Hematopoietic multipotent progenitor cell treated with erythropoietin and hydrocortisone succinate and interleukin-3 and kit ligand, for 4 days (in vitro differentiated cells): ENCODE measurements at places on chromosomes 5 and 9.

DNA sequence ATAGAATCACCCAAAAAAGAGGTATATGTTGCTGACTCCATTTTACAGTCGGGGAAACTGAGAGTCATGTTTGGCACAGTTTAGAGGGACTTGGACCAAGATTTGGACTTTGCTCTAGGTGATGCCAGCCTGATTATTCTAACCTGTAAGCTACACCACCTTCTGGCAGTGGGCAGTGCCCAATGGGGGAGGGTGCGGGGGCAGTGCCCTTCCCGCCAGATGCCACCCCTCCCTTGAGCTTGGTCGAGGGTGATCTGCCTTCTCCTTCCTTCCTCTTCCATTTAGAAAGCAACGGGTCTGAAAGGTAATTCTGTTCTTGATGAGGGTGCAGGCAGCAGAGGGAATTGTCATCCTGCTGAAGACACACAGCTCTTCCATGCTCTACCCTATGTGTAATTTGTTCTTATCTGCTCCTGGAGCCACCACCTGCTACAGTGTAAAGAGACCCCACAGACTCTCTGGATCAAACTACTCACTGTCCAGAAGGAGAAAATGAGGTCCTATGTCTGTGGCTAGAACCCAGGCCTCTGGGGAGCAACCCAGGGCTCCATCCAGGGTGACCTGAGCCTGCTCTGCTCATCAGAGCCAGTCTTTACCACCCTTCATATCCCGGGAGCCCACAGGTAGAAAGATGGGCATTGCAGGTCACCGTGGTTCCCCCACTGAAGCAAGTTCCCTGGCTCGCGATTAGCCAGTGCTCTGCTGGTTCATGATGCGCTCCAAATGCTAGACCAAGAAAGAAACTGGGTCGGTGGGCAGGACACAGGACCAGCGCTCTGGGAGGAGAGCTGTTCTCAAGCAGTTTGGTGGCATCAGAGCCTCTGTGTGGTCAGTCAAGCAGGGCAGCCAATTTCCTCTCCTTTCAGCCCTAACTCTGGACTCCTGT, 156.2 kb downstream of the RGS3 start:
- no peak for DNase-seq

DNA sequence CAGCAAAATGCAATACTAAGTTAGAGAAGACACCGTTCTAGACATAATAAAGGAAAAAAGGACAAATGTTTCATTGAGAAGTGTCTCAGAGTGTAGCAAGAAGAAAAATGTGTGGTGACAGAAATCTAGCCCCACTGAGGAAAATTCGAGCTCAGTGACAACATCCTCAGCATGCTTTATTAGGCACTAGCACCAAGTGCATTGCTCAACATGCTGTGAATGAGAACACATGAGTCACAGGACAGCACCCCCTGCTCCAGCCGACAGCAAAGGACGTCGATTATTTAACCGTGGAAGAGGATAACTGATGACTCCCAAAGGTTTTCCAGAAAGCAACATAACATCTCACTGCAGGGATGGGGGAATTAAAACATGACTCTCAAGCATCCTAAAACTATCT, 182.7 kb downstream of the GNAQ start:
- DNase-seq = peak; percentile 39

GRCh38 chr5:155780260-155780659, 546.7 kb upstream of the SGCD start:
- no peak for DNase-seq

DNA sequence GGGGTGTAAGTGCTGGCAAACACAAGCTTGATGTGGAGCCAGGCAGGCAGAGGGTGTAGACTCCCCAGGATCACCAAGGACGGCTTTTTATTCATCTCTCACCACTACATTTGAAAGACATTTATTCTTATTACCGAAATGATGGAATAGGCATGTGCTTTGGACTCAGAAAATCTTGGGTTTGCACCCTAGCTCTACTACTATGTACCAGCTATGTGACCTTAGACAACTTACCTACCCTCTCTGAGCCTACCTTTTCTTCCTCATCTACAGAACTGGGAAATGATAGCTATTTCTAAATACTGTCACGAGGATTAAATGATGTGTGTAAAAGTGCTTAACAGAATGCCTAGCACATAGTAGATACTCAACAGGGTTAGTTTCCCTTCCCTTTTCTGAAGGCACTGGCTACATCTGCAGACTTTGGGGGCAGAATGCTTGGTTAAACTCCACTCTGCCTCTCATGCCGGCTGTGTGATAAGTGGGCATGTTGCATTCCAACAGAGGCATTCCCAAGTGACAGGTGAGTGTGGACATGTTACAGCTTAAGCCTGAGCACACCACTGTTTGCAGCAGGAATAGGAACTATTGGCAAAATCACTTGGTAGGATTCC, 94.8 kb downstream of the SLC1A3 start:
- no peak for DNase-seq

- DNase-seq = no peak
Observed at GRCh38 chr9:84190411-84190810, 150.1 kb downstream of the SLC28A3 start.

- DNase-seq = no peak
Observed at GRCh38 chr9:113525831-113526230, 62.3 kb downstream of the RGS3 start.
